ENCODE measurements at places on chromosomes 2 and 18.
A peak's percentile ranks its signal among the peaks of the same experiment; 100 is the strongest.

DNA sequence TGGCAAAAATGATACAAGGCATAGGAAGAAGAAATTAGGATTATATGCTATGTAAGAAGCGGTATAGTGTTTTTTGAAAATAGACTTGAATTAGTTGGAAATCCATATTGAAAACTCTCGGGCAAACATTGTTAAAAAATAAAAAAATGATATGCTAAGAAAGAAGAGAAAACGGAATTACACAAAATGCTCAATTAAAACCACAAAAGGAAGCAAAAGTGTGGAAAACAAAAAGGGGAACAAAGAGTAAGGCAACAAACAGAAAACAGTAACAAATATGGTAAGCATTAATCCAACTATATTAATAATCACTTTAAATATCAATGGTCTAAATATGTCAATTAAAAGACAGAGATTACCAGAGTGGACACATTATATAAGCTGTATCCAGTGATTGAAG, 58.4 kb downstream of the TXNL1 start:
- no peak for DNase-seq

GRCh38 chr18:72460210-72460680, 83.9 kb downstream of the CBLN2 start:
- DNase-seq: no peak

DNA sequence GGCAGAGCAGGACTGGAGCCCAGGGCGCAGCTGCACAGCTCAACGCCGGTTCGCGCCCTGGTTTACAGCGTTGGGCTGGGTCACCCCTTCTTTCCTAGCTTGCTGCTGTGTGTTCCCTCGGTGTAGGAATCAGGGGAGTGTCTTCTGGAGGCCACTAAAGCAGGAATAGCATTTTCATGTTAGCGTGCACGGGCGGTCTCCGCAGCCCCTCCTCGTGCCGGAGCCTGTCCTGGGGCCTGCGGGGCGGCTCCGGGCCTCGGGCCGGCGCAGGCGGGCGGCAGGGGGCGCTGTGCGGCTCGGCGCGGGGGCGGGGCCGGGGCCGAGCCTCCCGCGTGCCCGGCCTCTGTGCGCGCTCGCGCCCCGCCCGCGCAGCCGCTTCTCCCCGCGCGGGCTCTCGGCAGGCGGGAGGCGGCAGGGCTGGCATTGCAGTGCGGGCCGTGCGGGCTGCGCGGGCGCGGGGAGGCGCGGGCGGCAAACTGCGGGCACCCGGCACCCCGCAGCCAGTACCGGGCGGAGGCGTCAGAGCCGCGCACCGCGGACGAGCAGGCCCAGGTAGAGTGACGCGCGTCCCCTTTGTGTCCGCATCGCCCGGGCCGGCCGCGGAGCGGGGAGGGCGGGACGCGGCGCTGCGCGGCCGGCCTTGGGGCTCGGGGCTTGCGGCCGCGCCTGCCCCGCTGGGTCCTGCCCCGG, at the start of gene RNF144A:
RNF144A (plus strand) TSS at position 342 of the 690 bp plus-strand sequence. CDS start 79,515 bp downstream, outside the sequence.
- DNase-seq: peak; percentile 42

DNA sequence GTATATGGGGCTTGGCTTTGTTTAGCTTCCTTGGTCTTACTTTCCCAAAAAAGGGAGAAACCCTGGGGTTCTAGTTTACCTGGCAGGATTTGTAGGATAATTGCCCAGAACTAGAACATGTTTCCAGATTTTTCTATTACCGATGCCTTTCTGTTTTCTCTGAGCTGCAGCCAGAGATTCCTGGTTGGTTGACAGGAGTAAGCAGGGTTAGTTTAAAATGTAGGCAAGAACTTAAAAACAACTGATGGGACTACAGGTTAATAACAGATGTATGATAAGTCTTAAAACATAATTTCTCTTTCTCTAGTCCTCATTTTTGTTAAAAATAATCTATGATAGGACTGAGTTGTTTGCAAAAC, 38.9 kb upstream of the GMCL1 start:
- no peak for DNase-seq

DNA sequence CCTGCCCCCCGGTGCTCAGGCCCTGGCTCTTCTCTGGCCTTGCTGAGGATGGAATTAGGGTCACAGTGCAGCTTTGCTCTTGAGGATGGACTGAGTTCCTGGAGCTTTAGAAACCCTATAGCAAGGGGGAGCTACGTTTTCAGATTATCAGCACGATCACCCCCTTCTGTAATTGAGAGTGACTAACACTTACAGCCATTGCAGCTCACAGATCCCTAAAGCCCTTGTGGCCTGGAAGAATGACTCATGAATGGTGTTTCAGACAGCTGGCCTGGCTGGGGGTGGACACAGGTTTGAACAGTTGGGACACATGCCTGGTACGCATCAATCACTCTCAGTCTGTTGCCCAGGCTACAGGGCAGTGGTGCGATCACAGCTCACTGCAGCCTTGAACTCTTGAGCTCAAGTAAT, 79.7 kb upstream of the IGFBP5 start:
- peak; percentile 77 for DNase-seq

DNA sequence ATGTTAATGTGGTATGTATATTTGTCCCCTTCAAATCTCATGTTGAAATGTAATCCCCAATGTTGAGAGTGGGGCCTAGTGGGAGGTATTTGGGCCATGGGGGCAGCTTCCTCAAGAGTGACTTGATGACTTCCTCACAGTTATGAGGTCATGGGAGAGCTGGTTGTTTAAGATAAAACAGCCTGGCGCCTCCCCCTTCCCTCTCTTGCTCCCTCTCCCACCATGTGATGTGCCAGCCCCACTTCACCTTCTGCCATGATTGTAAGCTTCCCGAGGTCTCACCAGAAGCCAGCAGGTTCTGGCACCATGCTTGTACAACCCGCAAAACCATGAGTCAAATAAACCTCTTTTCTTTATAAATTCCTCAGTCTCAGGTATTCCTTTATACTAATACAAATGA, 258.3 kb upstream of the POU3F3 start:
- DNase-seq: no peak

- no peak for DNase-seq
These were observed 355.8 kb downstream of the MEIS1 start for GRCh38 chr2:66790651-66791181.

GRCh38 chr2:145119225-145119624, 599.3 kb upstream of the ZEB2 start:
- no peak for DNase-seq

DNA sequence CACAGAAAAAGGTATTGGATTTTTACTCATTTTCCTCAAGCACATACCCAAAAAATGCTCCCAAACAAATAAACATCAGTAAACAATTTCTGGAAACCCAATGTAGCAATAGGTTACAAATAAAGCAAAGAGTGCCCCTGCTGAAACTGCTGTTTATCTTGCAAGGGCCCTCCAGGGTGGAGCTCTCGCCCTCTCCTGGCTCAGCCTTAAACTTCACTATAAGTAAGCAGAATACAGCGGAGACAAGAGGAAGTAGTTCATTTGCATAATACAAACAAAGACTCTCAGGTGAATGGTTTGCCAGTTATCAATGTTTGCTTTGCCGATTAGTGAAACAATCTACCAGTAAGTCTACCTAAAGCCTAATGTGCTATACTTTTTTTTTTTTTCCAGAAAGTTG, 437.6 kb downstream of the DLGAP1 start:
- no peak for DNase-seq

- DNase-seq: peak; percentile 19
These were observed 139.4 kb downstream of the AKAIN1 start for GRCh38 chr18:5057386-5058348.

DNA sequence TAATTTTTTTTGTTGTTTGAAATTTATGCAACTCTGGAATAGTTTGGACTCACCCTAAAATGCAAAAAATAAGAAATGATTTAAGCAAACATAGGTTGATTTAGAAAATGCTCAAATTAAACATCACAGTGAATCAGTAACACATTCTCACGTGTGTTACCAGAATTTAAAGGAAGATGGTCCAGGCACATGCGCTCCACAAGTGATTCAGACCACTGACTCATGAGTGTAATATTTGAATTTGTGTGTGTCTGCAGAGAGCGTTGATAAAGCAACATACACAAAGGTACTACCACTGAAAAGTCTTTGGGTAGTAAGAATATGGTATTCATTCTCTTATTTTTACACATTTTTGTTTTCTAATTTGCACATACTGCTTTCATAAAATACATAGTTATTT, 7.9 kb downstream of the SS18 start:
- DNase-seq: no peak

DNA sequence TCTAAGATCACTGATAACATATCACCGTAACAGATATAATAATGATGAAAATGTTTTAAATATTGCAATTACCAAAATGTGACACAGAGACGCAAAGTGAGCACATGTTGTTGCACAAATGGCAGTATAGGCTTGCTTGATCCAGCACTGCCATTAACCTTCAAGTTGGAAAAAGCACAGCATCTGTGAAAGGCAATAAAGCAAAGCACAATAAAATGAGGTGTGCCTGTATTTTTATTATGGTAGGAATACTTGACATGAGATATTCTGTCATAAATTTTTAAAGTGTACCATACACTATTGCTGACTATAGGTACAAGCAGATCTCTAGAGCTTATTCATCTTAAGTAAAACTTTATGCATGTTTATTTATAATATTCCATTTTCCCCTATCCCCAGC, 312.2 kb downstream of the PTH2R start:
- no peak for DNase-seq

GRCh38 chr2:169038338-169038757, 7.2 kb upstream of the ABCB11 start:
- DNase-seq: no peak

GRCh38 chr2:99868260-99868659, 274.1 kb downstream of the AFF3 start:
- DNase-seq: no peak

- no peak for DNase-seq
These were observed 33.9 kb upstream of the ATIC start for GRCh38 chr2:215277944-215278343.

- DNase-seq: no peak
These were observed 1.3 kb downstream of the OSBPL6 start for GRCh38 chr2:178195390-178196166.

- no peak for DNase-seq
These were observed 151.3 kb downstream of the ZFP36L2 start for GRCh38 chr2:43075054-43075593.

- DNase-seq: no peak
These were observed 53.2 kb downstream of the CIB4 start for GRCh38 chr2:26587994-26588393.

GRCh38 chr2:151198645-151199044, 63.0 kb downstream of the RBM43 start:
- no peak for DNase-seq

GRCh38 chr2:24853996-24854395, 60.8 kb downstream of the CENPO start:
- DNase-seq: no peak

DNA sequence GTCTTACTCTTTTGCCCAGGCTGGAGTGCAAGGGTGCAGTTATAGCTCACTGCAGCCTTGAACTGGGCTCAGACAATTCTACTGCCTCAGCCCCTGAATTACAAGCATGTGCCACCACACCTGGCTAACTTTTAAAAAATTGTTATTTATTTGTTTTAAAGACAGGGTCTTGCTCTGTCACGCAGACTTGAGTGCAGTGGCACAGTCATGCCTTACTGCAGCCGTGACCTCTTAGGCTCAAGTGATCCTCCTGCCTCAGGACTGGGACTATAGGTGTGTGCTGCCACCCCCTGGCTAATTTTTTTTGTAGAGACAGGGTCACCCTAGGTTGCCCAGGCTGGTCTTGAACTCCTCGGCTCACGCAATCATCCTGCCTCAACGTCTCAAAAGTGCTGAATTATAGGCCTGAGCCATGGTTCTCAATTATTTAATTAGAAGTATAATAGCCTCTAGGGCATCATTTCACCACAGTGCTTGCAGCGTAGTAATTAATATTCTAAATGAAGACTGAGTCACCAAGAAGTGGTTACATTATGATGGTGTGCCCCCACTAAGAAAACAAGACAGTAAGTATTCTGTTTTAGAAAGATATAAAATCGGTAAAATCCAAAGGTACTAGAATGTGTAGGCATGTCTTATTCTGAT, 69.6 kb downstream of the EML4 start:
- peak; percentile 9 for DNase-seq

DNA sequence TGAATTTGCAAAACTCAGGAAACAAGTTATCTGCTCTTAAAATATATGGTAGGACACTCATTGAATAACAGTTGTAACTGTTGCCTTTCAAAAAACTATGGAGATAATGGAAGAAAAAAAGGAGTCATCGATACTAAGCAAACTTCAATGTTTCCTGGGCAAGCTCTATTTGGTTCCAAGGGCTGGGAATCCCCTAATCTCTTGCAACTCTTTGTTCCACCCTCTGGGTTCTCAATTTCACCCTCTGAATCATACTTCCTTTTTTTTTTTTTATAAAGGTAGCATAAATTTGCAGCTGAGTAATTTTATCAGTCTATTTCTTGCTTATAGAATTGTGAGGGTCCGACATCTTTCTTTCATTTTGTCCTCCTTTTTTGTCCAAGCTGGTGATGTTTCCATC, 36.7 kb downstream of the SLC9A4 start:
- DNase-seq: no peak

- DNase-seq: no peak
These were observed 34.4 kb downstream of the PCARE start for GRCh38 chr2:29039718-29040480.

DNA sequence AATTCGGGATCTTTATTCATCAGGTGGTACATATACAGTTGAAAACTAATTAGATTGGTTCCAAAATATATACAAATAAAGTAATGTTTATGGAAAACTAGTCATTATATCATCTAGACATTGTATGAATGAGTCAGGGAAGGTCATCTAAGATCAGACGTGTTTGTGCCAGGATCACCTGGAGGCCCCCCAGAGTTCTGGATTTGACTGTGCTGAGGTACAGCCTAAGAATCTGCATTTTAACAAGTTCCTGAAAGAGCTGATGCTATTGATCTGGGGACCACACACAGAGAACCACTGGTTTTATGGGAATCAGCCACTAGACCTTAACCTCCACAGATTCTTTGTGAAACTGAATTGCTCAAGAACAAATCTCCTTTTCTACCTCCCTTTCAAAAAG, 43.2 kb downstream of the PARD6G start:
- DNase-seq: no peak

DNA sequence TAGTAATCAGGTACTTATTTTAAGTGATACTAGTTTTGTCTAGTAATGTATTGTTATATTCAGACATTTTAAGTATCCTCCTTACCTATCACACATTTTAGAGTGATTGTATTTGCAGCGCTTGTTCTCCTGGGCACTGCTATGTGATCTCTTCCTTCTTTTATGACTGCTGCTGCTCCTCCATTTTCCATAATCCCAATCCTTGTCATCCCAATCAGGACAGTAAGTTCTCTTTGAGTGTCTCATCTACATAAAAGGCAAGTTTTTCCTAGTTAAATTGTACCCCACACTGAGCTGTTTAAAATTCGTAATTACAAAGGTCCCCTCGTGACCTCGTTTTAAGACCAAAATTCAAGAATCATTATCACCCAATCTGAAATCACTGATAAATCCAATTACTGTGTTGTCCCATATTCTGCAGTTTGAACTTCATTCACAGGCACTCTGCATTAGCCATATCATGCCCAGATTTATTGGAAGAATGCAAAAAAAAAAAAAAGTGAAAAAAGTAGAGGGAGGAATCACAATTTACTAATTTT, 2.8 kb downstream of the CLK1 start:
- no peak for DNase-seq

- peak; percentile 54 for DNase-seq
These were observed 30.2 kb downstream of the PSD4 start for GRCh38 chr2:113203901-113204519.

GRCh38 chr2:217291259-217291658, 431.4 kb upstream of the TNP1 start:
- DNase-seq: no peak

- no peak for DNase-seq
These were observed 17.6 kb upstream of the SPATS2L start for GRCh38 chr2:200288670-200289429.

GRCh38 chr2:120258196-120258595, 5.5 kb downstream of the RALB start:
- DNase-seq: no peak

- no peak for DNase-seq
These were observed 86.2 kb downstream of the BCL2 start for GRCh38 chr18:63233334-63233733.

Measured in NCI-H774 (cell line).